ENCODE measurements at places on chromosomes 4 and X.

DNA sequence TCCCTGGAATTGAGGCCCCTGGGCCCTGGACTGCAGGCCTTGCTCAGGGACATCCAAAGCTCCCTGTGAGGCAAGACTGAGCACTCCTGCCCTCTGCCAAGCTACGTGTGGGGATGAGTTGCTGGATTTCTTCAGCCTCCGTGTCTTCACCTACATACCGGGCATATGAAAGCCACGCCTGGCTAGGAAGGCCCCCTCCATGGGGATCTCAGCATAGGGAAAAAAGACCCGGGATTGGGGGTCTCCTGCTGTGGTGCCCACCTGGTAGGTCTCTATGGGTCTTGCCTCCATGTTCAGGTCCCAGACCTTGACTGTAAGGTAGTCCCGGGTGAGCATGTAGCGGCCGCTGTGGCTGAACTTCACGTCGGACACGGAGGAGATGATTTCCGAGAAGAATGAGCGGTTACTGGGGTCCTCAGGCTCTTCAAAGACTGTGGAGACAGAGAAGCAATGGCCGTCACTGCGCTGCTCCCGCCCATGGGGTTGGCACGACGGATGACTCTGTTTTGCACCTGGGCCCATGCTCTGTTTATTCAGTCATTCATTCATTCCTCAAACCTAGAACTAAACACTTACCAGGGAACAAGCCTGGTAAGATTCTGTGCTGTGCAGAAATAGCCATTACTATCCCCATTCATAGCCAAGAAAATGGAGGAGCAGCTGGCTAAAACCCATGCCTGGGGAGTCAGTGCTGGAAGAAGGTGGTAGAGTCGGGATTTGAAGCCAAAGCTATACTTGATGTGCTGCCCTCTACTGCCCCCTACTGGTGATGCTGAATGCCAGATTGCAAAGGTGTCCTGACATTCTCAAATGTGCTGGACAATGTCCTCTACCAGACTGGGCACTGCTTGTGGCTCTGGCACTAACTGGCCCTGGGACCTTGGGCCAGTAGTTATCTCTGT is 63.9 kb downstream of the WFS1 start:
- DNase-seq = no peak

DNA sequence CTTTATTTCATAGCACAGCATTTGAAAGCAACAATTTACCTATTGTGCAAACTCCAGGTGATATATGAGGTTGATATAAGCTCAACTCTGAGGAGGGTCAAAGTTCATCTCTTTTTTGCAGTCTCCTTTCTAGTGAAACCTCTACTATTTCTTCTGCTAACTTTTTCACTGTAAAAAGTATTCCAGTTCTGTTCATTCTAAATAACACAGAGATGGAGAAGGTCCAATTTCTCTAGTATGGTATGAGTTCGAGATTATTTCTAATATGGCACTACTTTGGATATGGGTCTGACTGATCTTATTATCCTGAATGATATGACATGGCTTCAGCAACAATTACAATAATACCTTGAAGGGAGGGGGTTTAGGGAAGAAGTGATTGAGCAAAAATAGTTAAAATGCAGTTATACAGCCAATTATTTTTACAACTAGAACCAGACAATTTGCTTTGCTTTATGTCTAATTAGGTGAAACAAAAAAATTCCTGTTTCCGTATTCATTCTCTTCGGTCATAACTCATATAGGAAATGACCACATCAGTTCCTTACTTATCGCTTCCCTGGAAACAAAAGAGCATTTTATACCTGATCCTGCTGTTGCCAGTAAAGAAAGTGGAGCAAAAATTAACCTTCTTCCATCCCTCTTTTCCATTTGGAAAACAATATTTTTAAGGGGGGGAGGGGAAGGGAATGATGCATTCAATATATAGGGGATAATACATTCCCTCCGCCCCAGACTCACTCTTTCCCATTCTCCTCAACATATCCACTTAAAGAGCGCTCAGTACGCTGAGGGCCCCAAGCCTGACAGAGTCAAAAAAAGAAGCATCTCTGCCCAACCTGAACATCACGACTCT is 1.0 kb downstream of the TBC1D9 start:
- DNase-seq = no peak

DNA sequence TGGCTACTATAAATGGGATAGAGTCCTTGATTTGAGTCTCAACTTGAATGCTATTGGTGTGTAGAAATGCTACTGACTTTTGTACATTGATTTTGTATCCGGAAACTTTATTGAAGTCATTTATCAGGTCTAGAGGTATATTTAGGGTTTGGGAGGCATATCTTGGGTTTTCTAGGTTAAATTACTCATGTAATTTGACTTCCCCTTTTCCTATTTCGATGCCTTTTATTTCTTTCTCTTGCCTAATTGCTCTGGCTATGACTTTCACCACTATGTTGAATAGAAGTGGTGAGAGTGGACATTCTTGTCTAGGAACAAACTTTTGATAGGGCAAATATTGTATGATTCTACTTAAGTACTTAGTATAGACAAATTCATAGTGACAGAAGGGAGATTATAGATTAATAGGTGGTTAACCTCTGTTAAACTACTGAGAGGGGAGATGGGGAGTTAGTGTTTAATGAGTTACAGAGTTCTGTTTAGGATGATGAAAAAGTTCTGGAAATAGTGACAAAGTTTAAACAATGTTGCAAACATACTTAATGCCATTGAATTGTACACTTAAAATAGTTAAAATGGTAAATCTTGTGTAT is 22.8 kb upstream of the HSPA4L start:
- no peak for DNase-seq

DNA sequence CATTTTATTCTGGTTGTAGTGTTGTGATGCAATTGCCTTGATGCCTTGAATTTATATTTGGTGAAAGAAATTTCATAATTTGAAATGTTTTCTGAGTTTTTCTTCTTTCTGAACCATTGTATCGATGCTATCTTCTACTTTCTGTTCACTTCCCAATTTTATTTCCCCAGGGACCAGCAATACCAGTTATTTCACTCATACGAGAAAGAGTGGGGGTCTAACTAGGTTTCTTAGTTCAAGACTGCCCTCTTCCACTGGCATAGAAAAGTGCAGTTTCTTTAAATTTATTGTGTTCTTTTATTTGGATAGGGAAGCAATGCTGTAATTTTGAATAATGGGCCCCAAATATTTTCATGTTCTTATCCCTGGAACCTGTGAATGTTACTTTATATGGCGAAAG is 544.0 kb upstream of the ADGRL3 start:
- no peak for DNase-seq

DNA sequence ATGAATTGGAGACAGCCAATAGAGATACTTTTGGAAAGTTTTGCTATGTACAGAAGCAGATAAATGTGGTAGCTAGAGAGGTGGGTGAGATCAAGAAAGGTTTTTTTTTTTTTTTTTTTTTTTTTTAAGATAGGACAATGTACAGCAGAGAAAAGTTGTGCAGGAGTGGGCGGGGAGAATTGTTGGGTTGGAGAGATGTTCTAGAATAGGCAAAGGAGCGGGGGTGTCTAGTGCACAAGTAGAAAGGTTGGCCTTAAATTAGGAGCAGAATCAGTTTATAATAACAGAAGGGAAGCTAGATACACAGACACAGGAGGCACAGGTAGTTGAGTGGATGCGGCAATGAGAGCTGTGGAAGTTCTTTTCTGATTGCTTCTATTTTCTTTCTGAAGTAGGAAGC is 66.2 kb upstream of the PGK1 start:
- DNase-seq = no peak

GRCh38 chr4:142222127-142222526 is 585.7 kb downstream of the IL15 start:
- DNase-seq = no peak

DNA sequence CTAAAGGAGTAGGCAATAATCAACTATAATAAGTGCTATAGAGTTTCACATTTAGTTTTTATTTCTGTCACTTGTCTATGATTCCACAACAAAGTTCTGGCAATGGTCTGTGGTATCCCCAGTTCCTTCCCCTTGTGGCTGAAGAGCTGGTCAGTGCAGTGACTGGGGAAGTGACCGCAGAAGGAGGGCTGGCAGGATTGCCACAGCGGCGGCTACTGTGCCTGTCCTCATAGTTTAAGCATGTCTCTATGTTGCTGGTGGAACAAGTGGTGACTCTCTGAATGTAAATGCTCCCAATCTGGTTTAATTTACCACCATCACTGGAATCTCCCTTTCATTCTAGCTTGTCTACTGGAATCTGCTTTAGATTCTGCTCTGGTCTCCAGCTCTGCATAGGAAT is 170.6 kb upstream of the GK2 start:
- no peak for DNase-seq

DNA sequence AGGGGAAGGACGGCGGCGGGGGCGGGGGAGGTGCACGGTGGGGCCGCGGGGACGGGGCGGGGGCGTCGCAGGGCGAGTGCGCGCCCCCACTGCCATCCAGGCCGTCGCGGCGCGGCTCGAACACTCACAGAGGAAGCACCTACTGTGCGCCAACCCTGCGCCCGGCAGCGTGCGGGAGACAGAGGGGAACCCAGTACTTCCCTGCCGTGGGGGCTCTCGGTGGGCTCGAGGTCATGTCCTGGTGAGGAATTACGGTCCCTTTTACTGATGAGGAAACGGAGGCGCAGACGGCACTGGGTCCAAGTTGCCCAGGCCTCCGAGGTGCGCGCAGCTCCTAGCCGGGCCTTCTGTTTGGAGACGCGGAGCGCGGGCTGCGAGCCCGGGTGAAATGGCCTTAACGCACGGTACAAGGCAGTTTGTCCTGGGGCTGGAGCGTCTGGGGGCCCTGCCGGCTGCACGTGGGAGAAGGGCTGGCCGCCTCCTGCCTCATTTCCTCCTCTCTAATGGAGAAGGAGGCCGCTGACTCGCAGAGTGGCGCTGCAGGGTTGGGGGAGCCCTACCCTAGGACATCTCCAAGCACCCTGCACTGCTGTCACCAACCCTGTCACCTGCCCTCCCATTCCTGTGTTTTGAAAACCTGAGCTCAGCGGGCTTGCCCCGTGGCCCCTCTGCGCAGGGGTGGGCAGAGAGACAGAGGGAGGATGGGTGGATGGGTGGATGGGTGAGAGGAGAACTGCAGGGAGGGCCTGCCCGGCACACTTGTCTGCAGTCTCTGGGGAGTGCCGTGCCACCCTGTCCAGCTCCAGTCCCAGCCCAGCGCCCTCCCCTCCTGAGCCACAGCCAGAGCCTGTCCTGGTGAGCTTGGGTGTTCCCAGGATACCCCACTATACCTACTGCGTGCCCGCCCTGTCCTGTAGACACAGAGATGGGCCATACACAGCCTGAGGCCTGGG is 106.0 kb downstream of the ADRA2C start:
- DNase-seq = no peak

GRCh38 chr4:153083447-153083947 is 120.7 kb upstream of the TRIM2 start:
- no peak for DNase-seq

GRCh38 chr4:140559696-140560095 is 9.1 kb downstream of the UCP1 start:
- DNase-seq = no peak

DNA sequence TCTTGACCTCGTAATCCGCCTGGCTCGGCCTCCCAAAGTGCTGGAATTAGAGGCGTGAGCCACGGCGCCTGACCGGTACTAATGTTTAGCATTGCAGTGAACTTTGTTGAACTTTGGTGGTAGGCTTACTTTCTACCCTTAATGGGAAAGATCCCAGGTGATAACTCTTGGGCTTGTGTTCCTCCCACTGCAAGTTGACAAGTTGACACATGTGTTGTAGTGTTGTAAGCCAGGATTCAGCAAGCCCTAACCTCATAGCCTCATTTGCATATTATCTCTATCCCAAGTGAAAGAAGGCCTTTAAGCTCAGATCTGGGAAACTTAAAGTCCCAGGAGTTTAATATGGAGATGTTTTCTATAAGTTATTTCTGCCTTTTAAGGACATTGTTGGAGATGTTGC is 80.0 kb upstream of the CLCN4 start:
- no peak for DNase-seq

GRCh38 chrX:133852401-133852800 is 133.0 kb downstream of the GPC3 start:
- DNase-seq = no peak

- no peak for DNase-seq
These were observed 7.6 kb upstream of the SRD5A3 start for GRCh38 chr4:55338486-55338885.

DNA sequence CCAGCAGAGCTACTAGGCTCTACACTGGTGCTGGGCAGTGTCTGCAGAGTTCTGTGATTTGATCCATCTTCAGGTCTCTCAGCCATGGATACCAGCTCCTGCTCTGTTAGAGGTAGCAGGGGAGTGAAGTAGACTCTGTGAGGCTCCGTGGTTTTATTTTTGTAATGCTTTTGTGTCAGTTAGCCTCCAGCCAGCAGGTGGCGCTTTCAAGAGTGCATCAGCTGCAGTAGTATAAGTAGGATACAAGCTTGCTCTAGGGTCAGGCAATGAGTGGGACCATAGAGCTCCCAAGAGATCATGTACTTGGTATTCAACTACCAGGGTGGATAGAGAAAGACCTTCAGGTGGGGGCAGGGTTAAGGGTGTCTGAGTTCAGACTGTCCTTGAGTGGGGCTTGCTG is 362.5 kb upstream of the TRAM1L1 start:
- no peak for DNase-seq

DNA sequence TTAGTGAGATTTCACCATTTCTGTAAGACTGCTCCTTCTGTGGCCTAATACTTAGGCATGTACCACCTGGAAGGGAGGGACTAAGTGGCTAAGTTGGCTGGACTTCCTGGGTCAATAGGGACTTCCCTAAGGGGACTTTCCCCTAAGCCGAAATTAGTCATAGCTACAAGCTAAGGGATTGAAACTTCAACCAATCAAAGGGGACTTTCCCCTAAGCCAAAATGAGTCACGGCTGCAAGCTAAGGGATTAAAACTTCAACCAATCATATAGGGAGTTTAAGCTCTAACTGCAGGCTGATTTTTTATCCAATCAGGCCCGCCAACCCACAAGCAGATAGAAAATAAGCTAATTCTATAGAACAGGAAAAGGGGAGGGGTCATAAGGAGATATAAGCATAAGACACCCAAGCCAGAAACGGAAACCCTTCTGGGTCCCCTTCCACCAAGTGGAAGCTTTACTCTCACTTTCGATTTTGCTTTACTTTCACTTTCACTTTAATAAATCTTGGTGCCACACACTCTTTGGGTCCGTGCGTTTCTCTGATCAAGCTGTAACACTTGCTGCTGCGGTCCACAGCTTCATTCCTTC is 382.8 kb downstream of the KLHL4 start:
- DNase-seq = no peak

DNA sequence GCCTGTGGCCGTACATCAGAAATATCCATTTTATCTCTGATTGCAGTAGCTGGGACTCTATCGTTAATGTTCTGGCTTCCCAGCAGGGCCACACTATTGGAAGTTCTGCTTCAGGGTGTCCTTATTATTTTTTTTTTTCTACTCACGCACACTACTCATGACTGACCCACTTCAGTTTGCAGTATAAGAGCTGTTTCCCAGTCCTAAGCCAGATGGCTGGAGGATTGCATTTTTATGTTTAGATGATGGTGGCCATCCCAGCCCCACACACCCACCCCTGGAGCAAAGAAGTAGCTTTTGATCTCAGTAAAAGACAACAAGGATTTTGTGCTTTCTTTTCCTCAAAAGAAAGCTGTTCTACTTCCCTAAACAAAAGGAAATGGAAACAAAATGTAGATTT is 557.0 kb upstream of the GALNTL6 start:
- no peak for DNase-seq

Measured in stimulated activated CD8-positive, alpha-beta memory T cell treated with anti-CD3 and anti-CD28 coated beads, Interleukin-4, amount 100 ng/mL, for 1 hour (primary cell).